B cell (primary cell): ENCODE measurements at places on chromosomes 7 and 10.

- DNase-seq, result no peak
Observed at GRCh38 chr7:51060536-51060935, 256.1 kb downstream of the COBL start.

GRCh38 chr10:114485696-114486400 is 81.5 kb upstream of the AFAP1L2 start:
- no peak for DNase-seq

GRCh38 chr7:37245590-37245989 is 203.1 kb downstream of the ELMO1 start:
- DNase-seq, result no peak

DNA sequence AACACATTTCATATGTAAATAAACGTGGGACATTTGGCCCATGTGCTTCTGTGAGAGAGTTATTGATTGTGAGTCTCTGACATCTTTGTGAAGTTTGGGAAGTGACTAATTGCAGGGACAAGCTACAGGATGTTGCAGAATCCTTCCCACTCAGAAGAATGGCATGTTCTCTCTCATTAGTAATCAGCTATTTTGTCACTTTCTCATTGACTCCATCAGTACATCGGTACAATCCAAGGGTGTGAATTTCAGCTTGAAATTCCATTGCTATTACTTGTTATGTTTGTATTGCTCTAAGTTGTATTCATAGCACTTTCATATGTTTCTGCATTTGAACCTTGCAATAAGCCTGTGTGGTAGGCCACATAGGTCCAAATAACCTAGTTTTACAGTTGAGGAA is 100.0 kb upstream of the KCNMA1 start:
- no peak for DNase-seq

GRCh38 chr7:90773269-90773668 is 177.1 kb downstream of the CDK14 start:
- no peak for DNase-seq

- DNase-seq, result no peak
Observed at GRCh38 chr7:156560075-156560474, 80.5 kb upstream of the RNF32 start.

DNA sequence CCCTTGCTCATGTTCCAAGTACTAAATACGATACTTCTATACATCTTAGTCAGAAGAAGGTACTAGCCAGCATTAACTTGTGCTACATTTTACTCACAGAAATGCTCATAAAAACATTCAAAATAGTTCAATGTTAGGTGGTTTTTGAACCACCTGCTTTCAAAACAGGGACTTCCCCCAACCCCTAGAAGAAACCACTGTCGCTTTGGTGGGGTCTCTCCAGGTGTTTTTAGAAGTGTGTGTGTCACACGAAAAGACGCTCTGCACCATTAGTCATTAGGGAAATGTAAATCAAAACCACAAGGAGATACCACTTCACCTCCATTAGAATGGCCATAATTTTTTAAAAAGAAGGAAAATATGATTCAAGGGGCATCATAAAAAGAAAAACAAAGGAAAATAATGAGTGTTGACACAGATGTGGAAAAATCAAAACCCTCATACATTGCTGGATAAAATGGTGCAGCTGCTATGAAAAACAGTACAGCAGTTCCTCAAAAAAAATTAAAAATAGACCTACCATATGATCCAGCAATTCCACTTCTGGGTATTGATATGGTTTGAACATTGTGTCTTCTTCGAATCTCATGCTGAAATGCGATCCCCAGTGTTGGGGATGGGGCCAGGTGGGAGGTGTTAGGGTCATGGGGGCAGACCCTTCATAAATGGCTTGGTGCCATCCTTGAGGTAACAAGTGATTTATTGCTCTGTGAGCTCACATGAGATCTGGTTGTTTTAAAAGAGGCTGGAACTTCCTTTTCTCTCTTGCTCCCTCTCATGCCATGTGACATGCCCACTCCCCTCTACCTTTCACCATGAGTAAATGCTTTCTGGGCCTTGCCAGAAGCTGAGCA is 74.2 kb downstream of the MALSU1 start:
- peak; percentile 85 for DNase-seq

- DNase-seq, result no peak
Observed at GRCh38 chr7:14196555-14196954, 207.1 kb upstream of the ETV1 start.

GRCh38 chr10:92218569-92218968 is 72.3 kb downstream of the CPEB3 start:
- no peak for DNase-seq

- DNase-seq, result no peak
Observed at GRCh38 chr7:39838326-39838725, 111.7 kb upstream of the CDK13 start.
